CD14-positive monocyte (primary cell): ENCODE measurements at places on chromosomes 2 and 18. TPM values are rescaled to one million over a fixed set of nuclear protein-coding genes. Genes with fewer than 3 reads are reported as not detected.

GRCh38 chr18:48885266-48885923 is 65.4 kb downstream of the SMAD7 start:
- no peak for DNase-seq

DNA sequence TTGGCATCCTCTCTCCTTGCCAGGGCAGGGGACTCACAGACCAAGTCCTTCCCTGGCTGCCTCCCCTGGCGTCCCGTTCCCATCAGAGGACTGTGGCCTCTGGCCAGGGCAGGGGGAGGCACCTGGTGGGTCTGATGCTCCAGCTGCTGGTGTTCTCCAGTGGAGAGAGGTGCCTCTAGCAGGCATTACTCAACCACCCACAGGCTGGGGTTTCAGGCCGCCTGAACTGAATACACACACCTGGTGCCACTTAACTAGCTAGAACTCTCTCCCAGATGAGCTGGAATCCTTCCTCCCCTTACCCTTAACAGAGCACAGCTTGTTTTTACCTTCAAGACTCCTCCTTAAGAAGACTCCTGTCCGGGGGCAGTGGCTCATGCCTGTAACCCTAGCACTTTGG is 37.7 kb upstream of the CNGA3 start:
- no peak for DNase-seq

SAG gene
- polyA plus RNA-seq, result 0.87 TPM

CHN1 gene
- 0.09 and 0.36 TPM in 2 replicates for polyA plus RNA-seq

DNA sequence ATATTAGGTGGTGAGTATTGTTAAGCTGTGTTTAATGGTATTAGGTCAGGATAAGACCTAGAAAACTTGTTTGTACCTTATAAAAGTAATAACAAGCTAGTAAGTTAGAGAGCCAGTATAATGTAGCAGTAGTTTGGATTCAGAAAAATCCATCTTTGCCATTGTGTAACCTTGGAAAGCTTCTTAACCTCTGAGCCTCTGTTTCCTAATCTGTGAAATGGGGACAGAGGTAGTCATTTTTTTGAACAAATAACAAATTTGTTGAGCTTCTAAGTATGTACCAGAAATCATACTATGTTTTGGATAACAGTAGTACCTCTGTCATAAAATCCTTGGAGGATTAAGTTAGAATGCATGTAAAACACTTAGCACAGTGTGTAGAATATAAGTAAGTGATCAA is 12.5 kb downstream of the GLS start:
- DNase-seq, result no peak

GRCh38 chr18:48151421-48152065 is 221.1 kb upstream of the SMAD2 start:
- no peak for DNase-seq
